CD4-positive, alpha-beta T cell (primary cell): ENCODE measurements at places on chromosomes 4 and X.

DNA sequence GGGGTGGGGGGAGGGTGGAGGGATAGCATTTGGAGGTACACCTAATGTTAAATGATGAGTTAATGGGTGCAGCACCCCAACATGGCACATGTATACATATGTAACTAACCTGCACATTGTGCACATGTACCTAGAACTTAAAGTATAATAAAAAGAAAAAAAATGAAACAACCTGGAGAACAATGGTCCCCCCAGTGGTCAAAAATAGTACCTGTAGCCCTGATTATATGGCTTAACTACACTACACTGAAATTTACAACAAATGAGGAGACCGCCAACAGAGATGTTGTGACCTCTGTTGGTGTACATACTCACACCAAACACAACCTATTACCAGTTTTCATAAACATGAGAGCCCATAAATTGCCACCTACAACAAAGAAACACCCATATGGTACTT, 7.3 kb upstream of the MAGEE1 start:
- DNase-seq = no peak

DNA sequence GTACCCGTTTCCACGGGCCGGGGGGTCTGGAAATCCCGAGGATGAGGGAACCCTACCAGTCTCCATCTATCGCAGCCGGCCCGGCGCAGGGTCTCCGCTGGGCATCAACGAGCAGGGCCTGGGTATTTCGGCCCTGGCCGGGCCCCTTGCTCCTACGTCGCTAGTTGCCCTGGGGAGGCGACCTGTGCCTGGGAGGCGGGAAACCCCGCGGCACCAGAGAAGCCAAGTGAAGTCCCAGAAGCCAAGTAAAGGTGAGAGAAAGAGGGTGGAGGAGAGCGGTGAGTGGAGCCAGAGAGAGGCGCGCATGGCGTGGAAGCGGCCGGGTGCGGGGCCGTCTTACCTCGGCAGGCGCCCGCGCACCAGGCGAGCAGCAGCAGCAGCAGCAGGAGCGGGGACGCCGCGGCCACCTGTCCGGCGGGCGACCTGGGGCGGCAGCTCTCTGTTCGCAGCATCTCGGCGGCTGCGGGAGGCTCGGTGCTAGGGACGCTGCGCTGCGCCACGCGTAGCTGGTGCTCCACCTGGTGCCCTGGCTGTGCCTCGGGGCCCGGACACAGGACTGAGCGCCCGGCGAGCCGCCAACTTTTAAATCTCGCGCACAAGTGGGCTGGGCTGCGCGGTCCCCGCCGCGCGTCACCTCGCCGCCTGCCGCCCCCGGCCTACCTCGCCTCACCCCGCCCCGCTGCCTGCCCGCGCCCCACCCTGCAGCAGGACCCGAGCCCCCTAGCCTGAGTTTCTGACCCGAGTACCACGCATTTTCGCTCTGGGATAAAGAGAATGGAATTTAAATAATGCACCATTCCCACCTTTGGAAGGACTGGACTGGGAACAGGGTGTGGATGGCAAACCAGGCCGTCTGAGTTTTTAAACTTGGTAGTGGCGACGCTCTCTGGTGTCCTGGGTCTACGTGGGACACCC, at the start of gene NMU:
TSS of gene NMU (minus strand) at position 558 of the 915 bp plus-strand sequence. CDS start at position 452, 106 bp downstream.
- peak; percentile 16 for DNase-seq

- DNase-seq = no peak
Measured at GRCh38 chr4:89598602-89599001, 238.4 kb downstream of the SNCA start.

GRCh38 chr4:94534401-94535312, 82.9 kb downstream of the PDLIM5 start:
- DNase-seq = no peak
